ENCODE measurements at places on chromosomes 2 and 18.

DNA sequence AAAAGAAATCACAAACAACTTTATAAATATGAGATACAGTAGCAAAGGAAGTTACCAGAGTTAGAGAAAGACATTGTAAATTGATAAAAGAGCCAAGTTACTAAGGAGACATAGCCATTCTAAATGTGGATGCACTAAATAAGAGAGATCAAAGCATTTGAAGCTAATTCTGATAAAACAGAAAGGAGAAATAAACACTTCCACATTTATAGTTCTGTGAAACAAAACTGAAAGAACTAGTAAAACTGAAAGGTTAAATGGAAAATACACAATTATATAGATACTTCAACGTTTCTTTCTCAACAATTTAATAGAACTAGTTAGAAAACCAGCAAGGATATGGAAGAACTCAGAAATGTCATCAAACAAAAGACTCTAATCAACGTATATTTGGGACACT, 309.0 kb upstream of the CDH2 start:
- H3K27ac ChIP-seq: no peak overlapping the region
- H3K4me3 ChIP-seq: peak overlapping the region; percentile 77
- peaks cover 17% of the 10 kb centered on the region for H3K4me1 ChIP-seq
- peaks cover 5% of the 10 kb centered on the region for H3K36me3 ChIP-seq

- H3K4me1 ChIP-seq: peaks cover 35% of the 10 kb centered on the region
- no peak for DNase-seq
- H3K36me3 ChIP-seq: peaks cover 4% of the 10 kb centered on the region
- no peak overlapping the region for H3K4me3 ChIP-seq
- H3K27ac ChIP-seq: no peak overlapping the region
- peaks cover 2% of the 10 kb centered on the region for H3K27me3 ChIP-seq
These were observed 10.1 kb downstream of the METAP1D start for GRCh38 chr2:172009823-172010222.

DNA sequence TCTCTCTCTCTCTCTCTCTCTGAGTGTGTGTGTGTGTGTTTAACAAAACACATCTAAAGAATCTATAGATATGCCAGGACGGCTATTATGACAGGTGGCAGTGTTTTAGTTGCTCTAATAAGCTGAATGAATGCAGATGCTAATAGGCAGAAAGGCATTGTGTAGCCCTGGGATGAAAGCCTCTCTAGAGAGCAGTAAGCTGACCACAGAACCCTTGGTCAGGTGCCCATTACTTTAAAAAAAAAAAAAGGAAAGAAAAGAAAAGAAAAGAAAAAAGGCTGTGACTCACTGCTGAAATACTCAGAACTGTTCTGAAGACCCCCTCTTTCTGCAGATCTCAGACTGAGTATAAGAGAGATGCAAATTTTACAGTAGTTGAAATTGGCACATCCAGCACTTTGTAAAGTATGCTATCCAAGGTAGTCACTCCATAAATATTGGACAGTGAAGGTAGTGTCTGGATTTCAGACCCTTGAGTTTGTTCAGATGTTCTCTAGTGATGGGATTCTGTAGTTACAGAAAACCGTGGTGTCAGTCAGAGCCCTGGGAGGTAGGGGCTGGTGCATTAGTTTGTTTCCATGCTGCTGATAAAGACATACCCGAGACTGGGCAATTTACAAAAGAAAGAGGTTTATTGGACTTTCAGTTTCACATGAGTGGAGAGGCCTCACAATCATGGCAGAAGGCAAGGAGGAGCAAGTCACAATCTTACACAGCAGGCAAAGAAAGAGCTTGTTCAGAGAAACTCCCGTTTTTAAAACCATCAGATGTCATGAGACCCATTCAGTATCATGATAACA, 30.9 kb downstream of the OSBPL6 start:
- no peak for DNase-seq
- H3K27me3 ChIP-seq: peaks cover 6% of the 10 kb centered on the region
- H3K36me3 ChIP-seq: no peaks in the 10 kb centered on the region
- no peak overlapping the region for H3K4me3 ChIP-seq
- H3K27ac ChIP-seq: no peak overlapping the region

- no peak overlapping the region for H3K4me3 ChIP-seq
- H3K27me3 ChIP-seq: peaks cover 7% of the 10 kb centered on the region
- no peak for DNase-seq
- no peaks in the 10 kb centered on the region for H3K36me3 ChIP-seq
These were observed 2.6 kb downstream of the RAMP1 start for GRCh38 chr2:237861875-237862527.

- peaks cover 4% of the 10 kb centered on the region for H3K27me3 ChIP-seq
- H3K36me3 ChIP-seq: no peaks in the 10 kb centered on the region
- DNase-seq: no peak
- H3K27ac ChIP-seq: no peak overlapping the region
These were observed 6.9 kb upstream of the LIMS2 start for GRCh38 chr2:127681976-127682857.

- H3K27me3 ChIP-seq: no peaks in the 10 kb centered on the region
- no peak overlapping the region for H3K4me3 ChIP-seq
- no peak for DNase-seq
- H3K27ac ChIP-seq: no peak overlapping the region
- no peaks in the 10 kb centered on the region for H3K4me1 ChIP-seq
These were observed 503.4 kb downstream of the CCDC85A start for GRCh38 chr2:56687169-56687568.

DNA sequence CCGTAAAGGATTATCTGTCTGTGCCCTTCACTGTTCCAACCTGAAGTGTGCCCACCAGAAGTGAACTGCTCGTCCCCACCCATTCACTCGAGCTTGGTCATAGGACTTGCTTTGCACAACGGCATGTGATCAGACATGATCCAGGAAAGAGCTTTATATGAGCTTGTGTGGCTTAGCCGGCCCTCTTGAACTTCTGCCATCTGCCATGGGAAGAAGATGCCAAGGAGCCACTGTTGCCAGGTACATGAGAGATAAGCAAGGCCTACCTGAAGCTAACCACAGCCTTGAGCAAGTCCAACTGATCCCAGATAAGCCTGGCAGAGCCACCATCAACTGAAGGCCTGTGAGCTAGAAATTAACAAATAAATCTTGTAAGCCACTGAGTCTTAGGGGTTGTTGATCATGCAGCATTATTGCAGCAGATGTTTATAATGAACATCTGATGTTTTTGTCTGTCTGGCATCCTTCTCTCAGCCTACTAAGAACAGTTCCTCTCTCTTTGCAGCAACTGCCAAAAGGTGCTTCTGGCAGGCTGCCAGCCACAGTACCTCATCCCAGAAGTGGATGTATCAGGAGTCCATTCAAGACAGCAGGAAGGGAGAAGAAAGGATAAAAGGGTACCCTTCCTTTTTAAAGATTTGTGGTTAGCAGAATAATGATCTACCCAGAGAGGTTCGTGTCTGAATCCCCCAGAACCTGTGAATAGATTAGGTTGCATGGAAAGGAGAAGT, 16.8 kb downstream of the DBI start:
- H3K27ac ChIP-seq: no peak overlapping the region
- no peaks in the 10 kb centered on the region for H3K27me3 ChIP-seq
- H3K4me1 ChIP-seq: no peaks in the 10 kb centered on the region
- H3K36me3 ChIP-seq: no peaks in the 10 kb centered on the region
- H3K4me3 ChIP-seq: no peak overlapping the region
- DNase-seq: no peak

Measured in immature natural killer cell (primary cell).